ENCODE measurements at places on chromosomes 2 and 18. TPM values are rescaled to one million over a fixed set of nuclear protein-coding genes. Genes with fewer than 3 reads are reported as not detected.

The WDFY1 gene
- 93.8 TPM for total RNA-seq

The LAMA1 gene
- total RNA-seq, result 0.13 TPM

The TMEM131 gene
- 9.2 TPM for total RNA-seq

The BOLL gene
- not detected for total RNA-seq

The YES1 gene
- 149 TPM for total RNA-seq

The TGFBRAP1 gene
- 57.5 TPM for total RNA-seq

The UGT1A5 gene
- not detected for total RNA-seq

The RESP18 gene
- not detected for total RNA-seq

The USP34 gene
- 75.5 TPM for total RNA-seq

The HRH4 gene
- total RNA-seq, result not detected

The ZNF521 gene
- total RNA-seq, result 66.4 TPM
